ENCODE measurements at places on chromosomes 7 and 10.

DNA sequence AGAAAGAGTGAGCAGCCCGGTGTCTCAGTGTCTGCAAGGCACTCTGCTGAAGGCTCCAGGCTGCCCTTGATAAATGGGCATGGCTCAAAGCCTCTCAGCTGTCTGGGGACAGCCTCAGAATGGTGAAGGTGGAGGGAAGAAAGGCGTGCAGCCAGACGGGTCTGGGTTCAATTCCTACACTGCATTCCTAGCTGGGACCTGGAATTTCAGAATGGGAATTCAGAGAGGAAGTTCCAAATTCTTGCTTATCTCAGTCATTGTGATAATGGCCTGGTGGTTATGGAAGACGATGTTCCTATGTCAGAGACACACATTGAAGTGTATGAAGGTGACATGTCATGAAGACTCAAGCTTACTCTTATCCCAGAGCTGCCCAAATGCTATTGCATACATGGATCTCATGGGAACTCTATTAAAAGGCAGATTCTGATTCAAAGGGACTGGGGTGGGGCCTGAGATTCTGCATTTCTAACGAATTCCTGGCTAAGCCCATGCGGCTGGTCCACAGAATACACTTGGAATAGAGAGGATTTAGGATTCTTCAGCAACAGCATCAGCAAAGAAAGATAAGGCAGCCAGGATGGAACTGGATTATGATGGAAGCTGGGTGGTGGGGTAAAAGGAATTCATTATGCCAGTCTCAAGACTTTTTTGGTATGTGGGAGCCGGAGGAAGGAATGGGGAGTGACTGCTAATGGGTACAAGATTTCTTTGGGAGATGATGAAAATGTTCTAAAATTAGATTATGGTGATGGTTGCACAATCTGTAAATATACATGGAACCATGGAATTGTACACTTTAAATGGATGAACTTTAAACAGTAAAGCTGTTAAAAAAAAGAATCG is 82.6 kb upstream of the ZMIZ1 start:
- peak; percentile 75 for DNase-seq

- no peak for DNase-seq
Measured at GRCh38 chr10:82492647-82493046, 617.7 kb downstream of the NRG3 start.

GRCh38 chr7:43196379-43196778 is 83.9 kb downstream of the HECW1 start:
- no peak for DNase-seq

GRCh38 chr10:24465891-24466818 is 257.2 kb downstream of the KIAA1217 start:
- peak; percentile 93 for DNase-seq

DNA sequence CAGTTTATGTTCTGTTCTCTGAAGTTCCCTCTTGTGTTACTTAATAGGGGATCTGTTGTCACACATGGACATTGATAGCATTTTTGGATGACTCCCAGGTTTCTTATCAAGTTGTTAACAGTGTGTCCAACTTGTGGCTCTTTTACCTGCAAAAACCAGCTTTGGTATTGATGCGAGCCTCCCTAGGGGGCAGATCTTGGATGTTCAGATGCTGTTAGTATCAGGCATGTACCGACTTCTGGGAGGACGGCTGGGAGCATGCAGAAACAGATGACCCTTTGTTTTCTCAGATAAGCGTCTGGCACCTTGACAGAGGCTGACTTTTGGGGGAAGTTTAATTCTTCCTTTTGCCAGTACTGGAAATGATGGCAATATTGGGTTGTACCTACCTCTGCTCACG is 2.2 kb downstream of the PLPP4 start:
- no peak for DNase-seq

- DNase-seq, result peak; percentile 26
Measured at GRCh38 chr10:31034098-31034909, 2.6 kb upstream of the ZNF438 start.

DNA sequence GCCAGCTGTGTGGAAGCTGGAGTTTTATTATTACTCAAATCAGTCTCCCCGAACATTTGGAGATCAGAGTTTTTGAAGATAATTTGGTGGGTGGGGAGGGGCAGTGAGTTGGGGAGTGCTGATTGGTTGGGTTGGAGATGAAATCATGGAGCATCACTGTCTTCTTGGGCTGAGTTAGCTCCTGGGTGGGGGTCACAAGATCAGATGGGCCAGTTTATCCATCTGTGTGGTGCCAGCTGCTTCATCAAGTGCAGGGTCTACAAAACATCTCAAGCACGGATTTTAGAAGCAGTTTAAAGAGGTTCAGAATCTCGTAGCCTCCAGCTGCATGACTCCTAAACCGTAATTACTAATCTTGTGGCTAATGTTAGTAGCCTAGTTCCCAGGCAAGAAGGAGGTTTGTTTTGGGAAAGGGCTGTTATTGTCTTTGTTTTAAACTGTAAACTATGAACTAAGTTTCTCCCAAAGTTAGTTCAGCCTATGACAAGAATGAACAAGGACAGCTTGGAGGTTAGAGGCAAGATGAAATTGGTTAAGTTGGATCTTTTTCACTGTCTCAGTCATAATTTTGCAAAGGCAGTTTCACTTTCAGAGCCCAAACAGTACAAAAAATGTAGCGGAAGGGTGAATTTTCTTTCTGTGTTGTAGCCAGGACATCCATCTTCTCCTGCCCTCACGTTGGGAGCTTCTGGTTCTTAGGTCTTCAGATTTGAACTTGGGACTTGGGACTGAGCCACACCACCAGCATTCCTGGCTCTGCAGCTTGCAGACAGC is 43.1 kb downstream of the KLF6 start:
- no peak for DNase-seq

- no peak for DNase-seq
Measured at GRCh38 chr10:127046975-127047877, 142.0 kb downstream of the DOCK1 start.

- DNase-seq, result peak; percentile 12
Measured at GRCh38 chr10:63866075-63866746, 345.0 kb downstream of the REEP3 start.

DNA sequence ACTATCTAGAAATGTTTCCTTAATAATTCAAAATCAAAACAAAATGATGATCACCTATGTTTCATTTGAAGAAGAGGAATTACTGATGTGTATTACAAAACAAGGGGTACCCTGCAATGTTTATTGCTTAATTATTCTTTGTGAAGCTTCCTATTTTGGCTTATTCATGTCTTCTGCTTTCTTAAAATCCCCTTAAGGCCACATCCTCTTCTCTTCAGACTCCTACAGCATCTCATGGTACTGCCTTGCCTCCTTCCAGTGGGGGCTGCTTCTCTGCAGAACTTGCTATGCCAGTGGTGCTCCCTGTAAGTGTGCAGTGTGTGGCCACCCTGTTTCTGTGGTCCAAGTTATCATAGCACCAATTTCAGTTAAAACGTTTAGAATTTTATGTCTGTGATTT is 35.0 kb downstream of the CCDC146 start:
- no peak for DNase-seq

GRCh38 chr10:70418229-70418628 is 14.3 kb downstream of the EIF4EBP2 start:
- peak; percentile 13 for DNase-seq

- peak; percentile 97 for DNase-seq
Measured at GRCh38 chr7:73894733-73895551, 34.0 kb downstream of the TMEM270 start.

- DNase-seq, result no peak
Measured at GRCh38 chr7:91717681-91718470, 162.6 kb downstream of the MTERF1 start.

GRCh38 chr7:136308230-136308629 is 331.1 kb upstream of the MTPN start:
- DNase-seq, result no peak

- peak; percentile 73 for DNase-seq
Measured at GRCh38 chr7:120402079-120402767, 129.2 kb downstream of the KCND2 start.

DNA sequence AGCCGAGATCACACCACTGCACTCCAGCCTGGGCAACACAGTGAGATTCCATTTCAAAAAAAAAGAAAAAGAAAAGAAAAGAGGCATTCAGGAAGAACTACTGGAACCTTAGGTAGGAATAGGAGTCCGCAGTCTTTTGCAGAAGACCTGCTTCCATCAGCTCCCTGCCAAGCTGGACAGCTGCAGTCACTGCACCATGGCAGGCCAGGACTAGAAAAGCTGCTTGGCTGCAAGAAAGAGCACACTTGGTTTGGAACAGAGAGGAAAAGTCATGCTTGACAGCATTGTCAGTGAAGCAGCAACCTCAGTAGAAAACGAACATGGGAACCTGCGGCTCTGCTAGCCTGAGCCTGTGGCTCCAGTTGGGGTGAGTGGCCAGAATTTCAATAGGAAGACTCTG is 104.3 kb downstream of the MARCHF5 start:
- no peak for DNase-seq

GRCh38 chr10:88926566-88927415 is 25.8 kb downstream of the ACTA2 start:
- peak; percentile 43 for DNase-seq

GRCh38 chr10:53161231-53161630 is 388.6 kb upstream of the MBL2 start:
- no peak for DNase-seq

GRCh38 chr7:14309432-14309831 is 320.0 kb upstream of the ETV1 start:
- DNase-seq, result no peak

GRCh38 chr10:124153023-124153826 is 59.8 kb upstream of the CHST15 start:
- DNase-seq, result peak; percentile 82

DNA sequence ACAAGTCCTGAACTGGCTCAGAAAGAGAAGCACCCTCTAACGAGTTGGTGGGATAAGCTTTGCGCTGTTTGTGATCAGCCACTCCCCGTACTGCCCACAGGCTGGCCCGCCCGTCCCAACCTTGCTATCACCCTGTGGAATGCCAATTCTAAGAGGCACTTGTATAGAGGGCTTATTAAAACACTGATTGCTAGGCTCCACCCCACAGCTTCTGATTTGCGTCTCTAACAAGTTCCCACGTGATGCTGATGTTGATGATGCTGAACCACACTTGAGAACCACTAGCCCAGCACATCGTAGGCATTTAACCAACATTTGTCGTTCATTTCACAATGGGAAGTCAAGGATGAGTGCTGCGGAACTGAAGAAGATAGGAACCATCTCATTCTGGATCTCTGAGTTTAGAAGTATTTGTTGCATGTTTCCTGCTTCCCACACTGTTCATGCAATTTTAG is 12.7 kb upstream of the GSAP start:
- DNase-seq, result no peak

- DNase-seq, result no peak
Measured at GRCh38 chr10:73032536-73032935, 64.1 kb downstream of the P4HA1 start.

DNA sequence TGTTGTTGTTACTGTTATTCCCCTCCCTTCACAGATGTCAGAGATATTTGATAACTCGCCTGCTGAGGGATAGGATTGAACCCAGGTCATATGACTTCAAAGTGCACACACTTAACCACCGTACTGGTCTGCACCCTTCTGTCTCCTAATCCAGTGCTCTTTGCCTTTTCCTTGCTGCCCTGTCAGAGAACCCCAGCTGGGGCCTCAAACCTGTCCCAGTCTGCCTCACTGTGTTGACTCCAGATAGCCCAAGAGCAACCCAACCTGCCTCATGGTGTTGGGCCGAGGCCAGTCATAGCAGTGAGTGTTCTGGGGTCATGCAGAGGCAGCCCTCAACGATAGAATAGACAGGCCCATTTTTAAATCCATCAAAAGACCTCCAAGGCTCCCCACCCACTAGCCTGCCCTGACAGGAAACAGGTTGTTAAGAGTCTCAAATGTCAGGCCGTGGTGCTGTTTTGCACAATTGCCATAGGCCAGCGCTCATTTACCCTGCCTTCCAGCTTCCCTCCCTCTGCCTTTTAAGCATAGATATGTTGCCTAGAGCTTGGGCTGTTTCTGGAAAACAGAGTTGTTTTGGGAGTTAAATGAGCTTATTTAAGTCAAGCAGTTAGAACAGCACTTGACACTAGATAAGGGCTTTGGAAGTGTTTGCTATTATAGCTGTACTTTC is 37.0 kb upstream of the PDCD4 start:
- no peak for DNase-seq

GRCh38 chr7:103766660-103767059 is 222.8 kb downstream of the RELN start:
- DNase-seq, result no peak

- no peak for DNase-seq
Measured at GRCh38 chr10:132075909-132076577, 10.3 kb downstream of the JAKMIP3 start.

DNA sequence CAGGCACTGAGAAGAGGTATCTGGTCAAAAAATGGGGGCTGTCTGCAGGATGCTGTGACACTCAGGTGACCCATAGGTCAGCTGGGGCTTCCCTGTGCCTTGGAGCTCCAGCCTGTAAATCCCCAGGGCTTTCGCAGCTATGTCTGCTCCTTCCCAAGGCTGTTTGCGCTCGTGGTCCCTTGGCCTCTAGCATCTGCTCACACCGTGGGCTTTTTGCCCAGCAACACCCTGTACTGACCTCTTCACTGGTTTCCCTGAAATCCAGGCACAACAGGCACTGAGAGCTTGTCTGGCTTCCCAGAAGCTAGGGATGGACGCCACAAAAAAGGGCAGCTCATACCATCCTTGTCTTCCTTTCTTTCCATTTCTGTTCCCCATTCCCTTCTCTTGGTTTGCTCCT is 280.3 kb upstream of the HABP2 start:
- no peak for DNase-seq

DNA sequence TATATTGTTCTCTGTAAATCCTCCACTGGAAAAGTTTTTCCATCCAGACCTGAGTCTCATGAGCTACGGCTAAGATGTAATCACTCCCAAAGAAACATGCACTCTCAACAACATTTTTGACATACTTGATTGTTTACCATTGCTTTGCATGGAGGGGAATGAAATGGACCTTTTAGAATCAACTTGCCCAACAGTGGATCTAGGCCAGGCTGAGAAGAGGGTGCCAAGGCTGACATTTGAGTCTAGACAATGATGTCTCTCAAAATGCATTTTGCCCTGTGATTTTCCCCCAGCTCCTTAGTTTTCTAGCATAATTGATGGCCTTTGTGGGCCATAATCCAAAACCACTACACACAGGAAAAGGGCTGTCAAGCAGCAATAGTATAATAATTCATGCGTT is 297.9 kb upstream of the KLF6 start:
- peak; percentile 62 for DNase-seq

- peak; percentile 26 for DNase-seq
Measured at GRCh38 chr7:149253665-149254064, 8.3 kb upstream of the ZNF783 start.

- DNase-seq, result no peak
Measured at GRCh38 chr10:17684537-17684936, 40.6 kb downstream of the STAM start.

- DNase-seq, result no peak
Measured at GRCh38 chr7:8172372-8173354, 89.3 kb downstream of the ICA1 start.

GRCh38 chr10:98265403-98266378 is 2.3 kb downstream of the LOXL4 start:
- no peak for DNase-seq

GRCh38 chr10:76769582-76769981 is 868.0 kb downstream of the KCNMA1 start:
- DNase-seq, result no peak

- no peak for DNase-seq
Measured at GRCh38 chr7:3575753-3576531, 274.9 kb downstream of the SDK1 start.

Data from NCI-H226 (cell line).